ENCODE measurements at places on chromosomes 7 and 10.

DNA sequence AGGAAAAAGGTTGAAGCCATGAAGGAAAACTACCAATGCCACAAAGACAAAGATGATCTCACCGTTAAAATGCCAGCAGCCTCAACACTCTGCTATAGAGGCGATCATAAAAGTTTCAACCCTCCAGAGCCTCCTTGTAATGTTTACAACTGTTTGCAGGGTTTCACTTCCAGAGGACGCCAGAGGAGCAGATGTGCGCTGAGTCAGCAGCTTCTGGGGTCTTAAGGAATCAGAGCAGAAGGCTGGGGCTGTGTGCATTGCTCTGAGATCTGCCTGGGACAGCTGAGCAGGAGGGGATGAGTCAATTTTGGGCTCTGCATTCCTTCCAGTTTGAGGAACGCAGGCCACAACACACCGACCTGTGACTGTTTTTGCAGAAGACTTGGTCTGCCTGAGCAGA lies 98.3 kb downstream of the TMEM130 start:
- DNase-seq: no peak

- DNase-seq: no peak
Observed at GRCh38 chr7:151748733-151749132, 128.2 kb downstream of the PRKAG2 start.

GRCh38 chr7:2231992-2232765 lies 566 bp downstream of the MAD1L1 start:
- no peak for DNase-seq

GRCh38 chr10:10914144-10914543 lies 103.5 kb upstream of the CELF2 start:
- DNase-seq: no peak

DNA sequence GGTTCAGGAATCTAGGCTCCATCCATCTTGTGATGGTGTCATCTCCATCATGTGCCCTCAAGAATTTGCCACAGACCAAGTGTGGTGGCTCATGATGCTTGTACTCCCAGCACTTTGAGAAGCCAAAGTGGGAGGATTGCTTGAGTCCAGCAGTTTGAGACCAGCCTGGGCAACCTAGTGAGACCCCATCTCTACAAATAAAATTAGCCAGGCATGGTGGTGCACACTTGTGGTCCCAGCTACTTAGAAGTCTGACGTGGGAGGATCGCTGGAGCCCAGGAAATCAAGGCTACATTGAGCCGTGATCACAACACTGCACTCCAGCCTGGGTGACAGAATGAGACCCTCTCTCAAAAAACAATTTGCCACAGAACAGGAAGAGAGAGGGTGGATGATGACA lies 53.0 kb upstream of the SEPHS1 start:
- DNase-seq: no peak

- DNase-seq: no peak
Observed at GRCh38 chr7:83475420-83475819, 173.5 kb downstream of the SEMA3E start.

DNA sequence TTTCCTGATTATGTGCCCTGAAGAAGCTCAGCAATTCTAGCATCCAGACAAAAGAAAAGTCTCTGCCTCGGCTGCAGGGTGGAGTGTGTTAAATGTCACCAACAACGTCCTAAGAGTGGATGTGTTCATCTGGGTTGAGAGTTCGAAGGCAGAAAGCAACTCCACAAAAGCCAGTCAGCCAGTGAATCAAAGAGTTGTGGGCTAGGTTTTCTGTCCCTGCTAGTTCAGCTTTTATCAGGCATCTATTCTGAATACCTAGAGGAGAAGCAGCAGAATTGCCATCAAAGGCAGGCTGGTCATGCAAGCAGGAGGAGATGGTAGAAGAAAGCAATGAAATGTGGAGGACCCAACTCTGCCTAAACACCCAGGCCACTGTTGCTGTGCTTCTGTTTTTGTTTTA lies 205.2 kb downstream of the KLF6 start:
- no peak for DNase-seq

GRCh38 chr10:88288320-88289059 lies 294.6 kb downstream of the RNLS start:
- no peak for DNase-seq

DNA sequence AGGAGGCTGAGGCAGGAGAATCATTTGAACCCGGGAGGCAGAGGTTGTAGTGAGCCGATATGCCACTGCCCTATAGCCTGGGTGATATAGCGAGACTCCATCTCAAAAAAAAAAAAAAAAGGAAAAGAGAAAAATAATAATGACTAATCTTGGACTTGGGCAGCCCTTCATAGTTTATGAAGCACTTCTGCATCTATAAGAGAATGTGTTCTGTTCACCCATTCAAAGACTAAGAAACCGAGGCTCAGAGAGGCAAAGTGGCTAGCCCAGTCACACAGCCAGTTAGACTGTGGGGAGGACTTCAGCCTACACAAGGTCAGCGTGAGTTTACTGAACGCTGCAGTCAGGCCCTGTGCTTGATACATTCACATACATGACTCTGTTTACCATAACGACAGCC lies 46.9 kb downstream of the UNC5B start:
- no peak for DNase-seq

DNA sequence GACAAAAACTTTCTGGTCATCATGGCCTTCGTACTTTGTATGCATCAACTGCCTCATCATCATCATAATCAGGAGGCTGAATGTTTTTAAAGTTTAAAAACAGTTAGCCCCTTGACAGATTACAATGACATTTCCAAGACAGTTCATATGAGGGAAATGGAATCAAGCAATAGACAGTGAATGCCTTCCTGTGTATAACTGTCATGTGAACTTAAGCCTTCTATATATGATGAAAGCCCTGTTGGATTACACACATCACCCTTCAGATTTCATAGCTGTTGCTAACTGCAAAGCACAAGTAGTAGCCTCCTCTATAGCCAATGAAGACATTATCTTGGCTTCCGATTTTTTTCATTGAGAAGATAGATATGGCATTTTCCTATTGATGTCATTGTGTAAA lies 154.0 kb downstream of the PLXDC2 start:
- no peak for DNase-seq

DNA sequence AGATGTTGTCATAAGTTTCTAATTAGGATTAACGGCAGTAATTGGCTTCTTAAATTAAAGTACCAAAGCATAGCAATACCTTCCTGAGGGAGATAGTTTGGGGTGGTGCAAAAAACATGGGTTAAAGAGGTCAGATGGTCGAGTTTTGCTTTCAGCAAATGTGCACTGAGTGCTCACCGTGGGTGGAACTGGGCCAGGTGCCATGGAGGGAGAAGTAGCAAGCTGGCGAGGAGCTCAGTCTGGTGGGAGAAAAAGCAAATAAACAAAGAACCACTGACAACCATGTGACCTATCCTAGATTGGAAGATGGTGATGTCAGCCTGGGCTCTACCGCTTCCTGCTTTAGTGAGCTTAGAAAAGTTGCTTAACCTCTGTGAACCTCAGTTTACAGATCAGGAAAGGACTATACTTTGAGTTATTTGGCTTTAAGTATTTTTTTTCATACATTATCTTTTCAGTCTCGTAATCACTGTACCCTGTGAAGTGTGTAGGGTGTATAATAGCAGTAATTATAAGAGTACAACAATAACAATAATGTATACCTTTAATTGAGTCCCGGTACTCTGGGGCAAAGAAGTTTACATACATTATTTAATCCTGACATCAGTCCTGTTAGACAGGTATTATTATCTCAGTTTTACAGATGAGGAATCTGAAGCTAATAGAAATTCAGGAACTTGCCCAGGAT lies 69.0 kb upstream of the PDCD4 start:
- no peak for DNase-seq

DNA sequence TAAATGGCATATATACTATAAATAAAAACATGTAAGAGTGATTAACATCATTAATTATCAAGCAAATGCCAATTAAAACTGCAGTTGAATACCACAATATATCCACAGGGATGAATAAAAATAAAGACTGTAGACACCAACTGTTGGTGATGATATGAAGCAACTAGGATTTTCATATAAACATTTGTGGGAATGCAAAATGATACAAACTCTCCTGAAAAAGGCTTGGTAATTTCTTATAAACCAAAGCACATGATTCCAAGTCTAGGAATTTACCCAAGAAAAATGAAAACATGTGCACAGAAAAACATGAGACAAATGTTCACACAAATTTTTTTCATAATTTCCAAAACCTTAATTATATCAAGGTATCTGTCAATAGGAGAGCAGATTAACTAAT lies 448.1 kb downstream of the ETV1 start:
- no peak for DNase-seq

- DNase-seq: no peak
Observed at GRCh38 chr10:89301232-89301631, 614 bp upstream of the IFIT2 start.

DNA sequence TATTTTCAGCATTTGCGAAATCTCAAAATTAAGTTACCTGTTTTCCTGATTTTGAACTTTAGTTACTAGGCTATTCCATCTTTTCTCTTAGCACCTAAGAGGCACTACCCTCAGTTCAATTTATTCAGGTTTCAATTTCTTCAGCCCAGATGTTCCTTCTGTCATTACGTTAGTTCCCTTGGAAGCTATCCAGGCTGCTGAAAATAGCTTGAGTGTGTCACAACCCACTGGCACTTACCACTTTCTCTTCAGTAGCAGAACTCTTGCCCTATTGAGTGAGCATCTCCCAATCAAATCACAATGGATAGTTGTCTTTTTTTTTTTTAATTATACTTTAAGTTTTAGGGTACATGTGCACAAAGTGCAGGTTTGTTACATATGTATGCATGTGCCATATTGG lies 332.7 kb upstream of the LRGUK start:
- no peak for DNase-seq

DNA sequence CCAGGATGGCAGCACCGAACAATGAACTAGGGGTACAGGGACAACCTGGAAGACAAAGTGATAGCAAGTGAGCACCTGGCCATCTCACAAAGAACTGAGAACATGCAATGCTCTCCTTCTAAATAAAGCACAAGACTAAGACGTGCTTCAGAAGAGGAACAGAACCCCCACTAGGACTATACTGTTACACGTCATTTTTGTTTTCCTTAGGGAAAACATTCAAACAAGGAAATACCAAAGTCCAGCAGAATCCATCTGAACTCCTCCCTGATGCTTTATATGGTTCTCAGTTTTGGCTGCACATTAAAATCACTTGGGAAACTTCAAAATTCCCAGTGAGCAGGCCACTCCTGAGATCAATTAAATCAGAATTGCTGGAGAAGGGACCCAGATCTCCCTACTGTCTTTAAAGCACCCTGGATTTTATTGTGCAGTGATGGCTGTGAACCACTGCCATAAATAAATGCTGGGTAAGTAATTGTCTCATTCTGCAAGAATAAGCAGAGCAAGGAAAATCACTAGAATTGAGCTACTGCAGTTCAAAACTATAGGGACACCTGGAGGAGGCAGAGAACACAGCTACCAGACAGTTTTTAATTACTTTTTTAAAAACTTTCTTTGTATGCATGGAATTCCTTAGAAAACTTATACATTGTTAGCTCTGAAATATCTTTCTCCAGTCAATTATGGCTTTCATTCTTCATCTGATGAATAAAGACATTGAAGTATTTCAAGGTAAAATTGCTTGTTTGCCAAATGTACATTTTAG lies 866.5 kb upstream of the GHITM start:
- DNase-seq: no peak

- no peak for DNase-seq
Observed at GRCh38 chr10:27564880-27565279, 60.8 kb downstream of the RAB18 start.

- no peak for DNase-seq
Observed at GRCh38 chr7:137603043-137603442, 243.7 kb downstream of the DGKI start.

GRCh38 chr10:32163071-32163761 lies 107.0 kb upstream of the KIF5B start:
- no peak for DNase-seq
